ENCODE measurements at places on chromosomes 3 and 15. TPM values are rescaled to one million over a fixed set of nuclear protein-coding genes. Genes with fewer than 3 reads are reported as not detected.

Gene GP9
- 0.35 TPM for total RNA-seq

- no peak for DNase-seq
Measured at GRCh38 chr3:12437221-12437605, 47.1 kb upstream of the TSEN2 start.

Gene LSAMP
- total RNA-seq = 2.5 TPM

Gene ANAPC13
- total RNA-seq = 17.6 TPM

GRCh38 chr15:93348711-93349545 lies 259.9 kb upstream of the RGMA start:
- DNase-seq = no peak

GRCh38 chr15:68818769-68819494 lies 1.8 kb downstream of the ANP32A start:
- peak; percentile 36 for DNase-seq

DNA sequence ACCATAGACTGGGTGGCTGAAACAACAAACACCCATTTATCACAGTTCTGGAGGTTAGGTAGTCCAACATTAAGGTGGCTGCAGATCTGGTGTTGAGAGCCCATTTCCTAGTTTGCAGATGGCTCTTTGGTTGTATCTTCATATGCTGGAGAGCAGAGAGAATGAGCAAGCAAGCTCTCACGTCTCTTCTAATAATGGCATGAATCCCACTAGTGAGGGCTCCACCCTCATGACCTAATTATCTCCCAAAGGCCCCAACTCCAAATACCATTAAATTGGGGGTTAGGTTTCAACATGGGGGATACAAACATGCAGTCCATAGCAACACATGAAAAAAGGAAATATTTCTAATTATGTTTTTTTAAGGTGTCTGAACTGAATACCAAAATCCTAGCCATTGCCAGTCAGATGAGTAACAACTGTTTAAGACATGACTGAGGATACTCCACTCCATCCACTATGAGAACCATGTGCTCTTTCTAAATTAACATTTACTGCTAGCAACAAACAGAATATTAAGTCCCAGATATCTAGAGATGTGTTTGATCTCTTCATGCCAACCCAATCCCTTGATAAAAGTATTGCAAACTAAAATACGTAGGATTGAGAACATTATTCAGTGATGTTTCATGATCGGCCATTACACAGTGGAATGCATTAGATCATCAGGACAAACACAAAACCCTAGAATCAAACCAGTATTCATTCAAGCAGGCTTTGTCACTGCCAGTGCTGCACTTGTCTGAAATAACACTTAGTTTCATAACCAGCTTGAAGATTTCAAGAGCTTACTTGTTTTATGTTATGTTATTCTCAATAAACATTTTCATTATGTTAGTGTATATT lies 340.3 kb downstream of the SLC9A9 start:
- DNase-seq = no peak

DNA sequence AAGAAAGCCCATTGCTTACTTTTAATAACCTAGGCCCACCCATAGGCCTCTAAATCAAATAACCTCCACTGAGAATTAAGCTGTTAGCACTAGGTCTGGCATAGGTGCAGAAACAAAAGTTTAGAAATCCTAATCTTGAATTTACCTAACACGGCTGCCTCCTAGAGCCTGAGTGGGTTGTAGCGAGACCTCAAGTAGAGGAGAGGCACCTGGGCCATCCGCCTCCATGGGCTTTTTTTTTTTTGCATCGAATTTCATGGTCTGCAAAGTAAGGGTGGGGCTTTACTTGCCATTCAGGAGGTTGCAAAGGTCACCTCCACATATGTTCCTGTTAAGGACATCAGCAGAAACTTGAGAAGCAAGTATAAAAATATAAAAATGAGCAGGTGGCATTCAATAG lies 6.6 kb upstream of the TPM1 start:
- DNase-seq = no peak

DNA sequence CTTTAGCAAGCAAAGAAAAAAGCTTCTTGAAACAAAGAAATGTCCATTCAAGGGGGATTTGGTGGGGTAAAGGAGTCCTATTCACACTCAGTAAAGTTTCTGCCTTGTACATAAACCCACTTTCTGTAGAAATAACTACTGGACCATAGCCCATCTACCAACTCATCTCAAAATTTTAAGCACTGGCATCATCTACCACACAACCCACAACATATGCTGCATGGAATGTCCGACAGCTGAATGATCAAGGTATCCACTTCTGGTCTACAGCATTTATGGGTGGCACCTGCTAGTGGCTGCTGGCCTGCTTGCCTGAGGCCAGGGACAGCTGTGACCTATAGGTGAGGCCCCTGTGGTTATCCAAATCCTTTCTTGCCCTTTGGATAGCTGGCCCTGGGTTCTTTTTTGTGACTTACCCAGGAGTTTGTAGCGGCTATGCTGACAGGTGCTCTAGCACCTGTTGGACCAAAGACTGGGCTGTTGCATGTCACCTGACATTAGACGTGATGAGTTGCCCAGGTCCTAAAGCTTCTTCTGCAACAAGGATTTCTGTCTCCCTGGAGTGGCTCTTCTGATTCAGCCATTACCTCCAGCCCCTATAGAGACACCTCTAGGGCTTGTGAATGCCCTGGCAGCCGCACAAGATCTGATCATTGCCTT lies 19.2 kb upstream of the MEF2A start:
- DNase-seq = no peak

Gene SEMA7A
- total RNA-seq = 0.29 TPM

GRCh38 chr3:8560366-8561007 lies 58.9 kb downstream of the LMCD1 start:
- DNase-seq = no peak

- no peak for DNase-seq
Measured at GRCh38 chr3:153495422-153495821, 333.4 kb downstream of the RAP2B start.

Gene CLRN1
- total RNA-seq = not detected

GRCh38 chr3:172562871-172563865 lies 39.9 kb upstream of the TNFSF10 start:
- DNase-seq = no peak

DNA sequence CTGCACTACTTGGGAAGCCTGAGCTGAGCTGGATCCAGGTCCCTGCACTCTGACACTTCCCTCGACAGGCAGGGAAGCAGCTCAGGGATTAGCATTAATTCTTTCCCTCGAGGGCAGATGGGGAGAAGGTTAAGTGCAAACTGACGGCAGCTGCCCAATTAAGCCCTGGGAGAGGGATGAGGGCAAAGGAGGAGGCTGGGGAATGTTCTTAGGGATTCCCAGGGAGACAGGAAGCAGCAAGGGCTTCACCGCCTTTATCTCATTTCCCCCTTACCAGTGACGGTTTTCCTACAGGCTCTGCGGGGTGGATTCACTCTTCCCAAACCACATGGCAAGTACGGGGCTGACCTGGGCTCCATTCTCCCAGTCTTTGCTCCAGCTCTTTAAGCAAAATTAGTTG lies 519.0 kb upstream of the PROK2 start:
- peak; percentile 42 for DNase-seq

DNA sequence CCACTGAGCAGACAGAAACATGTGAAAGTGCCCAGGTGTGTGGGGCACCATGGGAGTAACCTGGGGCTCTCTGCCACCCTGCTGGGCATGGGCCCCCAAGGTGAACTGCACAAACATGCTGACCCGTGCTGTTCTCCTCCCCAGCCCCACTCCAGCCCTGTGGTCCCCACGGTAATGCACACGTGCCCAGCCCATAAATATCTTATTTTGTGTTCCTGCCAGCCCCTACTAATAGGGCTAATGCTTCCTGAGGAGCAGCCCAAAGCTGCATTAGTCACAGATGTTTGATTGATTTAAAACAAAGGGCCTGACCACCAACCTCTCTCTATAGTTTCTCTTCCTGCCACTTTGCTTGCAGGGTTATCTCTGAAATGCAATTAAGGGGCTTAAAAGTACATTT lies 95.4 kb downstream of the ABHD5 start:
- no peak for DNase-seq

DNA sequence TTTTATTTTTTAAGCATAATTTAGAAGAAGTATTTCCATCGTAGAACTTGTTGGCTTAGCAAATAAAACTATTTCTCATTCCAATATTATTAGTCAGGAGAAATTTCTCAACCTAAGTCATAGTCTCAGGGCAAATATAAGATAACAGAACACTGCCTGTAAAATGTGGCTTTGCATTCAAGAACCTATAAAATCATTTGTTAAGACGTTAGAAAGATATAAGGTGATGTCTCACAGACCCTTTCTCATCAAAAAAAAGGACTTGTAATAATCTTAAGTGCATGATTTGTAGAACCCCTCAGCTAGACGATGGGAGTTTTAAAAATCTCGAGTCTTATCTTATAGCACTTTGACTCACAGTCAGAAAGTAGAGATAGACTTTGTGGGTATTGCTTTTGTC lies 314.7 kb upstream of the CFAP20DC start:
- no peak for DNase-seq

DNA sequence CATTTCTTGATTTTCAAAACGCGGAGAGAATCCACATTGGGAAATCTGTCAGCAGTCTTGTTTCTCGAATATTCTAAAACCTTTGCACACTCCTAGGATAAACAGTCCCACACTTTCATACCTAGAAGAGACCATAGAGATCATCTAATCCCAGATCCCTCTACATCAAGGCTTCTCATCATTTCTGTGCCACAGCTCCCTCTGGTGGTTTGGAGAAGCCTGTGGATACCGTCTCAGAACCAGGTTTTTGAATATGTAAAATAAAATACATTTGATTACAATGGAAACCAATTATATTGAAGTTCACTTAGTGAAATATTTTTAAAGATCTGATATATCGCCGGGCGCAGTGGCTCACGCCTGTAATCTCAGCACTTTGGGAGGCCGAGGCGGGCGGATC lies 211.9 kb upstream of the GOLGA6L4 start:
- DNase-seq = peak; percentile 51

- no peak for DNase-seq
Measured at GRCh38 chr3:16402451-16402850, 111.0 kb downstream of the RFTN1 start.

- DNase-seq = no peak
Measured at GRCh38 chr15:62739507-62739906, 303.0 kb upstream of the TPM1 start.

Gene STAG1
- 99.3 TPM for total RNA-seq

Gene TRH
- not detected for total RNA-seq

- no peak for DNase-seq
Measured at GRCh38 chr3:170713653-170714052, 127.8 kb upstream of the SLC7A14 start.

Gene SCAANT1
- not detected for total RNA-seq

Gene ATP13A4
- total RNA-seq = not detected

Gene CCDC54
- not detected for total RNA-seq

Gene CD96
- total RNA-seq = 2.1 TPM

DNA sequence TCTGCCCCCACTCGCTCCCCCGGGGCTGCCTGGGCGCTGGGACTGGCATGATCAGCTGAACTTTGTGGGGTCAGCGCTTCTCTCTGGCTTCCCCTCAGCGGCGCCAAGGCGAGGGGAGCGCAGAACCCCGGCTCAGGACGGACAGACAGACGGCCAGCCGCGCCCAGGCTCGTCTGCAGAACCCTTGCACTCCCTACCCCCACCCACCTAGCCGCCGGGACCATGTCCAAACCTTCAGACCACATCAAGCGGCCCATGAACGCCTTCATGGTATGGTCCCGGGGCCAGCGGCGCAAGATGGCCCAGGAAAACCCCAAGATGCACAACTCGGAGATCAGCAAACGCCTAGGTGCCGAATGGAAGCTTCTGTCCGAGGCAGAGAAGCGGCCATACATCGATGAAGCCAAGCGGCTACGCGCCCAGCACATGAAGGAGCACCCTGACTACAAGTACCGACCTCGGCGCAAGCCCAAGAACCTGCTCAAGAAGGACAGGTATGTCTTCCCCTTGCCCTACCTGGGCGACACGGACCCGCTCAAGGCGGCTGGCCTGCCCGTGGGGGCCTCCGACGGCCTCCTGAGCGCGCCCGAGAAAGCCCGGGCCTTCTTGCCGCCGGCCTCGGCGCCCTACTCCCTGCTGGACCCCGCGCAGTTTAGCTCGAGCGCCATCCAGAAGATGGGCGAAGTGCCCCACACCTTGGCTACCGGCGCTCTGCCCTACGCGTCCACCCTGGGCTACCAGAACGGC lies 621 bp downstream of the SOX14 start:
- no peak for DNase-seq

Data from uterus (tissue), 4 donors.